ENCODE measurements at places on chromosomes 11 and 22.

- no peak for DNase-seq
Measured at GRCh38 chr11:130449996-130450769, 1.7 kb downstream of the ADAMTS15 start.

DNA sequence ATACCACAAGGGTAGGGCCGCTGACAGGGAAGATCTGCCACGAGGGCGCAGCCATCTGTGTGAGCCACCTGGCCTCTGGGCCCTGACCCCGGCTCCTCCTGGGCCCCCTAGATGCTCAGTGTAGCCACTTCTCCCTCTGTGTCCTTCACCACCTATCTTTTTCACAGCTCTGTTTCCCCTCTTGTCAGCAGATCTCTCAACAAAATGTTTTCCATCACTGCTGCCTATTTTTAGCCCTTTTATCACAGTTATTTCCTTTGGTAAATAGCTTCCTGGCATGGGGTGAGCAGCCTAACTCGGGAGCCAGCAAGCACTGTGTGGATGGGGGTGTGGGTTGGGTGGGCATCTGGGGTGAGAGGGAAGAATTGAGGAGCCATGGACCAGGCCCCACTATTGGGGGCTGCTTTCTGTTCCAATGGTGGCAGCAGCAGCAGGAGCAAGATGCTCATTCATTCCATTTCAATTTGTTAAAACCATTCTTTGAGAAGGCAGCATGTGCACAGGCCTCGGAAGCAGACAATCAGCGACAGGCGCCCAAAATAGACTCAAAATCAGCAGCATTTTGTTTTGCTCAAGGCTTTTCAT, 135.2 kb upstream of the NAV2 start:
- no peak for DNase-seq

DNA sequence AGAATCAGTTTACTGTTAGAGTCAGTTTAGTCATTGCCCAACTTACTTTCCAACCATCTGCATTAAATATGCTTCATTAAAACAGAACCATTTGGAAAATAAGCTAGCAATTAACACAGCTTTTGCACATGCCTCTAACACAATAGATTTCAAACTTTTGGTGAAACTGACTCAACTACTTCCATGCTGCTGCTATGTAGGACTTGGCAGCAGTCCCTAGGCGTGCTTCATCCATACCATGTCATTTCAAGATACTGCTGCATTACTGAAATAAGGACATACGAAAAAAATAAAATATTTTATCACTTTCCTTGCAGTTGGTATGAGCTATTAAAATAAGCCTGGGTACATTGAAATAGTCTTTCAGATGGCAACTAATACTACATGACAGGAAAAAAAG, 65.5 kb upstream of the SOX6 start:
- DNase-seq, result no peak

DNA sequence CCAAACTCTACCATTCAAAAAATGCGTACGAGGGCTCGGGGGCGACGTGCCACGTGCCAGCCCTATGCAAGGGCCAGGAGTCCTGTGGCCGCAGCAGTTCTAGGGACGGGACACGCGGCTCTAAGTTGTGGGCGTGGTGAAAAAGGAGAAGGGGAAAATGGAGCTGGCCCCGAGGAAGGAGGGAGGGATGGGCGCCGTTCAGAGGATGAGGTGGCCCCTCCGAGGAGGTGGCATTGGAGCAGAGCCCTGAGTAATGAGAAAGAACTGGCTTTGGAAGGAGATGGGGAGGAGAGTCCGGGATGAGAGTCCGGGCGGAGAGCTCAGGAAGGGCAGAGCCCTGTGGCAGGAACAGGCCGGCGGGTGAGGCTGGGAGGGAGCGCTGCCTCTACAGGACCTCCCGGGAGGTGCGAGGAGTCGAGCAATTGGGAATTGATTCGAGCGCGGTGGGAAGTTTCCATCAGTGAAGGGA, 21.0 kb downstream of the OTUB1 start:
- no peak for DNase-seq

DNA sequence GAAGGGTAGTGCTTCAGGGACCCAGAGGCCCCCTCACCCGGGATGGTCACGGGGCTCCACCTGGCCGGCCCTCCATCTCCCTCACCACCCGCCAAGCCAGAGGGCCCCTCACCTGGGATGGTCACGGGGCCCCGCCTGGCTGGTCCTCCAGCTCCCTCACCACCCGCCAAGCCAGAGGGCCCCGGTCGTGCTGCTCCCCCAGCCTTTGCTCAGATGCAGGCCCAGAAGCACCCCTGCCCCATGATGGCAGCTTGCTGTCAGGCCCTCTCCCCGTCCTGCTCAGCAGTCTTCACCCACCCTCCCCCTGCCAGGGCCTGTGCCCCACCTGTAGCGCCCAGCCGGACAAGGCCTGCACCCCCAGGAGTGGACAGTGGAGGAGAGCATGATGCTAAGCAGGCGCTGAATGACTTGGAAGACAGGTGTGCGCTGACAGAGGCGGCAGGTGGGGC, 7.3 kb downstream of the DENND6B start:
- DNase-seq, result no peak

All from T-cell (primary cell).